Motor neuron (in vitro differentiated cells): ENCODE measurements at places on chromosomes 7 and 10. TPM values are rescaled to one million over a fixed set of nuclear protein-coding genes. Genes with fewer than 3 reads are reported as not detected.

The PTPRN2 gene
- total RNA-seq = 13.5 and 16.2 TPM in 2 replicates

The VSTM4 gene
- 0.63 and 0.89 TPM in 2 replicates for total RNA-seq

The RPEL1 gene
- total RNA-seq = 1.3 and 1.5 TPM in 2 replicates

The AKR1C4 gene
- not detected in 2 replicates for total RNA-seq

The ACBD7 gene
- total RNA-seq = 1.8 and 2.4 TPM in 2 replicates

The PRSS37 gene
- 0.15 and 0.59 TPM in 2 replicates for total RNA-seq

The CYP17A1 gene
- total RNA-seq = 0.36 TPM in 1 of 2 replicates, not detected in the other

The NPC1L1 gene
- 0.62 TPM in 1 of 2 replicates, not detected in the other for total RNA-seq

The UPK3BL1 gene
- 6.0 and 6.5 TPM in 2 replicates for total RNA-seq

The NUDT13 gene
- 0.60 and 1.6 TPM in 2 replicates for total RNA-seq

The ELMO1 gene
- 49.8 and 49.9 TPM in 2 replicates for total RNA-seq

The FOXI2 gene
- total RNA-seq = not detected in 2 replicates

The CALHM3 gene
- total RNA-seq = 0.19 TPM in 1 of 2 replicates, not detected in the other

The ZNF503 gene
- 16.8 and 17.1 TPM in 2 replicates for total RNA-seq

The PLEKHS1 gene
- 0.23 and 0.25 TPM in 2 replicates for total RNA-seq

The RELN gene
- 38.2 and 44.6 TPM in 2 replicates for total RNA-seq

The SYT15B gene
- 0.49 and 0.85 TPM in 2 replicates for total RNA-seq

The TMEM213 gene
- 0.16 and 0.44 TPM in 2 replicates for total RNA-seq

The ZNRF2 gene
- 5.4 and 6.7 TPM in 2 replicates for total RNA-seq

The ADAM8 gene
- 1.5 TPM in 2 replicates for total RNA-seq

The GDF2 gene
- total RNA-seq = 0.52 and 0.58 TPM in 2 replicates

The FAM171A1 gene
- 21.5 and 23.3 TPM in 2 replicates for total RNA-seq

The LRIT1 gene
- 0.15 TPM in 1 of 2 replicates, not detected in the other for total RNA-seq

The CAV2 gene
- 2.3 TPM in 2 replicates for total RNA-seq

The STAG3 gene
- 15.5 and 18.0 TPM in 2 replicates for total RNA-seq

The SLC25A13 gene
- total RNA-seq = 37.3 and 46.9 TPM in 2 replicates

The OPN4 gene
- total RNA-seq = 0.20 TPM in 1 of 2 replicates, not detected in the other

The DRGX gene
- total RNA-seq = not detected in 2 replicates

The CPXM2 gene
- total RNA-seq = 2.4 and 2.6 TPM in 2 replicates

The FRMPD2 gene
- 0.81 and 0.87 TPM in 2 replicates for total RNA-seq

The CALML3 gene
- total RNA-seq = 0.05 and 0.19 TPM in 2 replicates

The CYP3A7 gene
- total RNA-seq = 0.36 and 0.70 TPM in 2 replicates

The NEUROD6 gene
- not detected in 2 replicates for total RNA-seq

The NOS3 gene
- 1.6 and 3.0 TPM in 2 replicates for total RNA-seq

The TAS2R4 gene
- total RNA-seq = 1.2 and 2.3 TPM in 2 replicates

The SFTPD gene
- 0.62 and 0.78 TPM in 2 replicates for total RNA-seq

The LYZL1 gene
- not detected in 2 replicates for total RNA-seq

The EFCAB10 gene
- total RNA-seq = 0.97 and 1.9 TPM in 2 replicates

The DOCK1 gene
- 81.6 and 85.4 TPM in 2 replicates for total RNA-seq

The PPP2R2D gene
- total RNA-seq = 29.7 and 30.7 TPM in 2 replicates

The COL17A1 gene
- total RNA-seq = 4.1 and 6.4 TPM in 2 replicates

The FAM131B gene
- total RNA-seq = 37.8 and 38.9 TPM in 2 replicates

The WIPF3 gene
- total RNA-seq = 0.34 and 0.52 TPM in 2 replicates

The SFXN4 gene
- total RNA-seq = 18.0 and 19.9 TPM in 2 replicates

The SLC18A2 gene
- 0.16 and 0.23 TPM in 2 replicates for total RNA-seq

The HOXA7 gene
- total RNA-seq = 12.9 TPM in 2 replicates

The ANKRD30A gene
- total RNA-seq = not detected in 2 replicates

The SGCE gene
- 76.0 and 76.3 TPM in 2 replicates for total RNA-seq
